Stimulated activated CD8-positive, alpha-beta memory T cell treated with anti-CD3 and anti-CD28 coated beads, Interleukin-15, amount 100 ng/mL, for 4 hours (primary cell): ENCODE measurements at places on chromosomes 3 and 15.

- no peak for DNase-seq
Measured at GRCh38 chr3:101807888-101808287, 28.9 kb downstream of the NXPE3 start.

- DNase-seq = no peak
Measured at GRCh38 chr15:55319537-55320237, 665 bp downstream of the PIGB start.

GRCh38 chr3:130395331-130395730 is 49.9 kb downstream of the COL6A5 start:
- DNase-seq = no peak

DNA sequence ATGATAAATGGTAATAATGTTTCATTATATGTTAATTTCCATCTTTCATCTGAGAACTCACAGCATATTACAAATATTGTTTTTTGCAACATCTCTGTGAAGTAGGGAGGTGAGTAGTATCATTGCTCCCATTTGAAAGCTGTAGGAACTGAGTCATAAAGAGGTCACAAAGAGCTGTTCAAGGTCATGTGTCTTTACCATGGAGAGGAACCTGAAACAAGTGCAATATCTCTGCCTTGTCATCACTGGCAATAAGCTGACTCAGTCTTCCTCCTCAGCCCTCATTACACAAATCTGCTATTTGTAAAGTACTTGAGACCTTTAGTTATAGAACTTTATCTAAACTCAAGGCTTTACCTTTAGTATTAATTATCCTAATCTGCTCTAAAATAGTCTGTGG is 4.4 kb upstream of the ATP13A4 start:
- no peak for DNase-seq

- no peak for DNase-seq
Measured at GRCh38 chr3:169641167-169641566, 22.3 kb downstream of the MECOM start.

DNA sequence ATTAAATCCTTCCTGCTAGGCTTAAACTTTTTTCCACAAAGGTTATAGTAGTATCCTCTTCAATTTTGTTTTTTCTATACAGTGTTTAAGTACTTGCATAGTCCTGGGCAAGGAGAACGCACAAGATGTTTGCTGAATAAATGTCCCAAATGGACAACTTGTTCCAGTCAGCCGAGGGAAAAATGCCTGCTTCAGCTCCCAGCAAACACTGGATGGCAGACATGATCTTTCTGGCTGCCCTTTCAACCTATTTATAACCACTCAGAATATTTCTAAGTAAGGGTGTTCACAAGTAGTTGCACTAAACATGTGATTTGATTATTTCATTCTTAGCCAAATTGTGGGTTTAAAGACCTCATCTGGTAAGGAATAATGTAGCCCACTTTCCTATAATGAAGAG is 29.8 kb downstream of the GNB4 start:
- DNase-seq = no peak

DNA sequence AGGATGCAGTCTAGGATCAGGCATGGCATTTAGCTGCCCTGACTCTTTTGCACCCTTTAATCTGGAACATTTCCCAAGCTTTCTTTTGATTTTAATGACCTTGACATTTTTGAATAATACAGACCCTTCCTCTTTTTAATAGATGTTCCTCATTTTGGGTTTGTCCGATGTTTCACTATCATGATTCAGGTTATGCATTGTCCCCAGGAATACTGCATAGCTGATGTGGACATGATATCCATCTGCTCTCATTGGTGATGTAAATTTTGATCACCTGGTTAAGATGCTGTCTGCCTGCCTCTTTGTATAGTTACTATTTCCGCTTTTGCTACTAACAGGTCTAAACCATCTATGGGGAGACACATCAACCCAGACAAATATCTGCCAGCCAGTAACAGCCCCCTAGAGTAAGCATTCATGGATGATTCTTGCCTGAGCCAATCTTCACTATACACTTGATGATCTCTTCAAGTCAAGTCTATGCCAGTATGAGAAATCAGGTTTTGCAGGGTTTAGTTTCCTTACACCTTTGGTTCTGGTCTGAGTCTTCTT is 50.6 kb upstream of the ULK4 start:
- DNase-seq = no peak

- no peak for DNase-seq
Measured at GRCh38 chr15:92161039-92161670, 232.5 kb upstream of the ST8SIA2 start.

DNA sequence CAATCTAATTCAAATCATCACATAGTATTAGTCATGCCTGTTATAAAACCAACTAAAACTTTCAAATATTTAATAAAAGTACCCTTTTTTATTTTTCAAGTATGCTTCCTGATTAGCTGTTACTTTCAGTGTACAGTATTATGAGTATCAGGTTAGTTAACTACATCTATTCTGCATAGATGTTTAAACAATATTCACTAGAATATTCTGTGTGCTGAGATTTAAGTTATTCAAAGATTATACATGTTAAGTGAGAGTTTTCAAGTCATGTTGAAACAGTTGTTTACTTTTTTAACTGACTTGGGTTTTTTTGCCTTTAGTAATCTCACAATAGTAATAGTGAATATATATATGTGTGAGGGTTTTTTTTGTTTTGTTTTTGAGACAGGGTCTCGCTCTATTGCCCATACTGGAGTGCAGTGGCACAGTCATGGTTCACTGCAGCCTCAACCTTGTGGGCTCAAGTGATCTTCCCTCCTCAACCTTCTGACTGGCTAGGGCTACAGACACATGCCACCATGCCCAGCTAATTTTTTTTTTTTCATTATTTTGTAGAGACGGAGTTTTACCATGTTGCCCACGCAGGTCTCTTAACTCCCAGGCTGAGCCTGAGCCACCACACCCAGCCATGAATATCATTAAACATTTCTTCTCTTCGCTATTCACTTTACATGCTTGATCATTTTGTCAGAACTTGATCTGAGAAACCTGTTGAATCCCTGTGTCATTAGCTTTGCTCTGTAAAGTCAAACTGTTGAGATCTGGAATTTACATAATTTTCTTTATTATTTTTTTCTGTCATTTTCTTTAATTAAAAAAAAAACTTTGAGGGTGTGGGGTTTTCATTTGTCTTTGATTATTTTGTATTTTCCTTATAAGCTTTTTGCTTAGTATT is 286.2 kb upstream of the UBE2E1 start:
- no peak for DNase-seq

GRCh38 chr15:56192659-56193442 is 50.8 kb downstream of the RFX7 start:
- DNase-seq = no peak

DNA sequence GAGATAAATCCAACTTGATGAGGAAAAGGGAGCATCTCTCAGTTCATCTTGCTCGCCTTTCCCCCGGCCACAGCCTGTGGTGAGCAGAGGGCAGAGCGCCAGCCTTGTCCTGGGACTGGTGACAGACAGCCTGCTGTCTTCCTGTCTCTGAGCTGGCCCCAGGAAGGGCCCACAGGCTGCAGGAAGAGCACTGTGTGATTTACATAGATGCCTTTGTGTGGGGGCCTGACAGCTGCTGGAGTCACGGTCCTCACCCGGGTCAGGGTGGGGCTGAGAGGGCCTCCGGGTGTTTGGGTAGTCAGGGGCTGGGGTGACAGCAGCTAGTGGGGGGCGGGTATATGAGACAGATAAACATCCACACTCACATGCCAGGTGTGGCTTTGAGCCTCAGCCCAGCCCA is 29.3 kb downstream of the PLA2G4D start:
- no peak for DNase-seq

DNA sequence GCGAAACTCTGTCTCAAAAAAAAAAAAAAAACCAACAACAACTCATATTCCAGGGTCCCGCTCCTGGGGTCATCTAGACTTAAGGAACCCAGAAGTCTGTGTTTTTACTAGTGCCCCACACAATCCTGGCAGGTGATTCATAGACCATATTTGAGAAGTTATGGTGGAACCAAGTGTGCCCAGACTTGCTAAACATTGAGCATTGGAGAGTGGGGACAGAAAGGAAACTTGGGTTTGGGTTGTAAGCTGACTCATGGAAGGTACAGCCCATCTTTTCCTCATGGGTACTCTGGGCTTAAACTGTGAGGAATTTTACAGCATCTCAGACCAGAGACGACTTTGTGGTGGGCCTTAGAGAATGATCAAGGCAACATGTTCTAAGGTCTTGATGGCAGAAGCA is 18.3 kb upstream of the IGF2BP2 start:
- no peak for DNase-seq

GRCh38 chr15:30906366-30906765 is 2.7 kb downstream of the FAN1 start:
- DNase-seq = no peak

- no peak for DNase-seq
Measured at GRCh38 chr3:8542190-8543135, 40.8 kb downstream of the LMCD1 start.

DNA sequence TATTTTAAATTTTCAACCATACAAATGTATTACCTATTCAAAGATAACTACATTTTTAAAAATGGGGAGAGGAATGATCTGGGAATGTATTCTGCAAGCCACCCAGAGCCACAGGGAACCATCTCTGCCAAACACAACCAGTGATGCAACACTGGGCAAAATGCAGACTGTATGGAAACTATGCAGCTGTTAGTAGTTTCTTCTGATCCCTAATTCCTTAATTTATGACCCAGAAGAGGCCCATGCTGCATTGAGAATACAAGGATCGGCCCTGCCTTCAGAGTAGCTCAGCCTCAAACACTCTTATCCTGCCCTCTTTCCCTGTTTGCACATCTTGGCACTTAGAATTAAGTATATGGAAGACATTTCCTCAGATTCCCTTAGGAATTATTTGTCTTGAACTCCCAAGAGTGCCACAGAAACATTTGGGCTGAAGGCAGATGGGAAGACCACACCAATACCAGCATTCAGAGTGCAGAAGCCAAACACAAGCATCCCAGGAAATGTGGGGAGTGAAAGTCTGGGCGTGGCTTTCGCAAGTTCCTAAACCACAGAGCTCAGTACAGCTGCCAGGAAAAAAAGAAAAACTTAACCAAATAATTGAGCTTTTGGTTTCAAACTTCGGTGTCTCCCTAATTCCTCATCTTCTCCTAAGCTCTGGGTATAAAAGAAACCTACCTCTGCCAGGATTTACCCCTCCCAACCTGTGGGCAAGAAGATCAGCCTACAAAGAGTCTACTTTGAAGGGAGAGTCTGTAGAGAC is 5.3 kb downstream of the SNUPN start:
- no peak for DNase-seq

DNA sequence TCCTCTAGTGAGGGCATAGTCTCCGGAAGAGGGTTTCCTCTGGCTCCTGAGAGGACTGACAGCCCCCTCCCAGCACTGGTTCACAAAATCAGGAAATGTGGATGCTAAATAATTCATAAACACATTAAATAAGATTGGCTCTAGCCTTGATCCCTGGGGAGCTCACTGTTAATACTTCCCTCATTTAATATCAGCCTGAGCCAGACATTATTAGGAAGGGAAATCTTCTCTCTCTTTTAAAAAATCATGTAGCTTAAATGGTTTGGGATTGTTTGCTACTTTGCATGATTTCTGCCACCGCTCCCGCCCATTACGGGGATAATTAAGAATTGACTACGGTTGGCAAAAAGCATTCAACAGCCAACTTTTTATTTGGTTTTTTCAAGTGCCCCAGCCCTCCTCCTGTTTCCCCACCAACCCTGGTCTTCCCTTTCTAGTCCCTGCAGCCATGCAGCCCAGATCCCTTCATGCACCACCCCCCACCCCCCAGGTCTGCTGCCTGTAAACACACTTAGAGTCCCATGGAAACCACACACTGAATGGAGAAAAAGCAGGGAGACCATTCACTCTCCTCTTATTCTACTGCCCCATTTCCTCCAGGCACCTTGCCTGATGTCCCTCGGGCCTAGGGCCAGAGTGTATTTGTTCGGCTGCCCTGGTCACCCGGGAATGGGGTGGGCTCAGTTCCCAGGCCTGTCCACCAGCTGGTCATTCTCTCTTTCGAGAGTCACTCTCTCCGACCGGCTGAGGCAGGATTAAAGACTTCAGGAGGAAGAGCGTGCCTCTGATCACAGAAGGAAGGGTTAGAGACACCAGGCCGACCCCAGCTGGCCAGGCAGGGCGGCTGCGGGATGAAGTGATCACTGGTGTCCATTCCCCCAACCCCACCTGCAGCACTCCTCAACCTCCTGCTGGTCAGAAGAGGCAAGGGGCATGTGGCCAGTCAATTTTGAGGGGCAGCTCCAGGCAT is 45.1 kb downstream of the SEMA5B start:
- DNase-seq = no peak

GRCh38 chr3:48151807-48152427 is 36.3 kb downstream of the CDC25A start:
- DNase-seq = no peak
